ENCODE measurements at places on chromosomes 16 and 17. TPM values are rescaled to one million over a fixed set of nuclear protein-coding genes. Genes with fewer than 3 reads are reported as not detected.

RAB26 gene
- not detected for total RNA-seq

ZSCAN10 gene
- total RNA-seq, result not detected

AIPL1 gene
- not detected for total RNA-seq

MT1G gene
- total RNA-seq, result 41.5 TPM

KRTAP9-2 gene
- not detected for total RNA-seq

RHOT1 gene
- 33.2 TPM for total RNA-seq

CDT1 gene
- total RNA-seq, result 0.22 TPM

RNF112 gene
- 3.9 TPM for total RNA-seq

PLCG2 gene
- 33.0 TPM for total RNA-seq

TLCD2 gene
- 30.1 TPM for total RNA-seq

ASB16 gene
- total RNA-seq, result not detected

RAB34 gene
- 43.3 TPM for total RNA-seq

NPIPB12 gene
- total RNA-seq, result 60.0 TPM

C1QTNF1 gene
- total RNA-seq, result 563 TPM

ATP2A3 gene
- 9.7 TPM for total RNA-seq

CD300E gene
- total RNA-seq, result 7.3 TPM

HS3ST3A1 gene
- total RNA-seq, result 0.22 TPM

LCAT gene
- 32.1 TPM for total RNA-seq

NME3 gene
- 34.6 TPM for total RNA-seq

KRTAP9-4 gene
- not detected for total RNA-seq

NKD1 gene
- 2.4 TPM for total RNA-seq

TBC1D28 gene
- not detected for total RNA-seq

CCL1 gene
- total RNA-seq, result not detected

TPPP3 gene
- 4.8 TPM for total RNA-seq

CLEC18A gene
- total RNA-seq, result 0.61 TPM

SLC5A10 gene
- not detected for total RNA-seq

KRTAP4-1 gene
- not detected for total RNA-seq

TMIGD1 gene
- total RNA-seq, result not detected

SAMD14 gene
- total RNA-seq, result 1.4 TPM

OTOA gene
- total RNA-seq, result 0.48 TPM

NAGS gene
- 0.80 TPM for total RNA-seq

KDM6B gene
- 92.5 TPM for total RNA-seq

OR1F1 gene
- not detected for total RNA-seq

KRTAP4-9 gene
- total RNA-seq, result not detected

CDR2L gene
- total RNA-seq, result 29.9 TPM

ST6GALNAC2 gene
- total RNA-seq, result 5.5 TPM

WIPI1 gene
- 124 TPM for total RNA-seq

OR1A1 gene
- not detected for total RNA-seq

CCL15 gene
- not detected for total RNA-seq

KCNJ12 gene
- total RNA-seq, result 2.5 TPM

CSH2 gene
- not detected for total RNA-seq
